ENCODE measurements at places on chromosomes 16 and 17.
A peak's percentile ranks its signal among the peaks of the same experiment; 100 is the strongest.

GRCh38 chr16:89338863-89339262 is 121.4 kb downstream of the ZNF778 start:
- no peak for DNase-seq

- no peak for DNase-seq
These were observed 12.9 kb downstream of the GJD3 start for GRCh38 chr17:40351359-40352236.

DNA sequence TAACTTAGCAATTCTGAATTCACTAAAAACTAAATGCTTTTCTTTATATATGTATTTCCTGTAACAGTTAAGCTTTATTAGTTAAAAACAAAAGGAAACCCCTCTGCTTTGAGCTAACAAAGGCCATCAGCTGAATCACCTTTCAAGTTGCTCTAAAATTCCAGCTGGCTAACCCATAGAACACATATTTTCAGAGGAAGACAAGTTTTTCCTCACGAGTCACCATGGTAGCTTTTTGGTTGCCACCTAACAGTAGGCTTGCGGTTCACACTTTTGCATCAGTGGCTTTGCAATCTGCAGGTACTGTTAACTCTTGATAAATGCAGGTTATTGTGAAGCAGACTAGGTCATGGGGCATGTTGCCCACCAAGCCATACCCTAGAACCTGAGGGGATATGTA is 57.6 kb upstream of the IRX5 start:
- no peak for DNase-seq

DNA sequence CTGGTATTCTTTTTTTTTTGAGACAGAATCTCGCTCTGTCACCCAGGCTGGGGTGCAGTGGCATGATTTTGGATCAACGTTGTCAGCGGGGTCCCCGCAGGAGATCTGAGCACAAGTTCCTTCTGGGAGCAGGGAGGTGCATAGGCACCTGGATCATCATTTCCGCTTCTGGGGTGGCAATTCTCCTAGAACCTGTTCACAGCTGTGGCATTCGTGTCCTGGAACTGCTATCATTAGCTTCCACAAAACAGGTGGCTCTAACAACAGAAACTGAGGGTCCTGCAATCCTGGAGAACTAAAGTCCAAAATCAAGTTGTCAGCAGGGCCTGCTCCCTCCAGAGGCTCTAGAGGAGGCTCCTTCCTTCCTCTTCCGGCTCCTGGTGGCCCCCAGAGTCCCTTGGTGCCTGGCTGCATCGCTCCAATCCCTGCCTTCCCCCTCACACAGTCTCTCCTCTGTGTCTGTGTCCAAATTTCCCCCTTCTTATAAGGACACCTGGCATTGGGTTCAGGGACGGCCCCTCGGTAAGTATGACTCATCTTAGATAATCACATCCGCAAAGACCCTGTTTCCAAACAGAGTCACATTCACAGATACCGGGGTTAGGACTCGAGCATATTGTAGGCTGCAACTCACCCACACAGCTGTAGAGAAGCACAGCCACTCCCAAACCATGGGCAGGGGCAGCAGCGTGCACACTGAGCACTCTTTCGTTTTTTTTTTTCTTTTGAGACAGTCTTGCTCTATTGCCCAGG is 43.5 kb upstream of the KLHDC4 start:
- DNase-seq: no peak

DNA sequence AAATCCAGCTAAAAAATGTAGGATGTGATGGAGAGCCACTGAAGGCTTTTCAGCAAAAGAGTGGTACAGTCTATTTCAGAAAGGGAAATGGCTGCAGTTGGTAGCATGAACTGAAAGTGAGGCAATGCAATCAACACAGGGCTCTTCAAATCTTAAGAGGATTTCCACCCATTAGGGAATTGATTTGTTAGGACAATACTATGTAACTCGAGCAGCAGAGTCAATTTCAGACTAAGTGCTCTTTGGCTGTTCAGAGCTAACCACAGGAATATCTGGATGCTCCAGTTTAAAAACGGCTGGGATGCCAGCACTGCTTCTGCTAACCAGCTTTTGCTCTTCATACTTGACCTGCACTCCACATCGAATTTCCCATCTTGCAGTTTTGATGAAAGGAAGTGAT is 24.6 kb downstream of the CACNG1 start:
- no peak for DNase-seq

DNA sequence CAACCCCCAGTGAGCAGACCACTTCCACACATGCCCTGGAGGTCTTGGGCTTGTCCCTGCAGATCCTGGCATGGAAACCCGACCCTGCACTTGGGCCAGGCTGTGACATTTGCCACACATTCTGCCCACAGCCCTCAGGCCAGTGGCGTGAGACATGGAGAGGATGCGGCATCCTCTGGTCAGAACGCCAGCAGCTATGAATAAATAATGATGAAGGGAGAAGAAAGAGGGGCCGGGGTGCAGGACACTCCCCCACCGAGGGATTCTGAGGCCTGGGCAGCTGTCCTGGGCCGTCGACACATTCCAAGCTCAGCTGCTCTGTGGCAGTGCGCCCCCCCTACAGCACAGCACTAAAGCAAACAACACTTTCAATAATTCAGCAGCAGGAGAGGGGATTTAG is 148.8 kb downstream of the ENGASE start:
- no peak for DNase-seq

GRCh38 chr17:45092911-45093430 is 31.9 kb downstream of the NMT1 start:
- DNase-seq: no peak

DNA sequence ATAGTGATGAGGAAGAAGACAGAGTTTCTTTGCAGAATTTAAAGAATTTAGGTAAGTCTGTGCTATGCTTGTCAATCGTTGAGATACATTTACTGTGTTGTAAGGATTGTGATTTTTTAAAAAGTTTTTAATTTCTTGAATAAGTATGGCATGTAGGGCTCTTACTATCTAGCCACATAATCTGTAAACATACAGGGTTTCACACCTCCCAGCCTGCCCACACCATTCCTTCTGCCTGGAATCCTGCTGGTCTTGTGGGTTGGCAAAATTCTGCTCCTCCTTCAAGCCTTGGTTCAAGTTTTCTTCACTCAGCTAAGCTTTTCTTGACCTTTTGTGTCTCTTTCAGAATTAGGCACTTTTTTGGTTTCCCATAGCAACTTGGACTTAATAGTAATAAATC is 7.5 kb downstream of the ZNHIT3 start:
- DNase-seq: no peak

GRCh38 chr17:34626121-34626681 is 46.8 kb downstream of the TMEM132E start:
- peak; percentile 20 for DNase-seq

- DNase-seq: no peak
These were observed 2.2 kb downstream of the UBE2Z start for GRCh38 chr17:48910370-48910769.

- no peak for DNase-seq
These were observed 184.5 kb downstream of the IRF8 start for GRCh38 chr16:86083382-86084002.

- no peak for DNase-seq
These were observed 7.1 kb upstream of the ZNF213 start for GRCh38 chr16:3127745-3128144.

DNA sequence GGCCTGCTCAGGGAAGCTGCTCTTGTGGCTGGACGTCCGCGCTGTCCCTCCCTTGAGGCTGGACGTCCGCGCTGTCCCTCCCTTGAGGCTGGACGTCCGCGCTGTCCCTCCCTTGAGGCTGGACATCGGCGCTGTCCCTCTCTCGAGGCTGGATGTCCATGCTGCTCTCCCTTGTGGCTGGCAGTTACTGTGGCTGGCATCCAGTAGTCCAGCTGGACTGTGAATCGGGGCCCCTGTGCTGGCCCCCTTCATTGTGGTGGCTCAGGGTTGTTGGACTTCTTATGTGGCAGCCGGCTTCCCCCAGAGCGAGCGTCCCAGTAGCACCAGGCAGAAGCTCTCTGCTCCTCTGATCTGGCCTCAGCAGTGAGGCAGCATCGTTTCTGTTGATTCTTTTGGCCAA is 141.5 kb downstream of the IRF8 start:
- no peak for DNase-seq

- no peak for DNase-seq
These were observed 872 bp downstream of the ELMO3 start for GRCh38 chr16:67199808-67200198.

DNA sequence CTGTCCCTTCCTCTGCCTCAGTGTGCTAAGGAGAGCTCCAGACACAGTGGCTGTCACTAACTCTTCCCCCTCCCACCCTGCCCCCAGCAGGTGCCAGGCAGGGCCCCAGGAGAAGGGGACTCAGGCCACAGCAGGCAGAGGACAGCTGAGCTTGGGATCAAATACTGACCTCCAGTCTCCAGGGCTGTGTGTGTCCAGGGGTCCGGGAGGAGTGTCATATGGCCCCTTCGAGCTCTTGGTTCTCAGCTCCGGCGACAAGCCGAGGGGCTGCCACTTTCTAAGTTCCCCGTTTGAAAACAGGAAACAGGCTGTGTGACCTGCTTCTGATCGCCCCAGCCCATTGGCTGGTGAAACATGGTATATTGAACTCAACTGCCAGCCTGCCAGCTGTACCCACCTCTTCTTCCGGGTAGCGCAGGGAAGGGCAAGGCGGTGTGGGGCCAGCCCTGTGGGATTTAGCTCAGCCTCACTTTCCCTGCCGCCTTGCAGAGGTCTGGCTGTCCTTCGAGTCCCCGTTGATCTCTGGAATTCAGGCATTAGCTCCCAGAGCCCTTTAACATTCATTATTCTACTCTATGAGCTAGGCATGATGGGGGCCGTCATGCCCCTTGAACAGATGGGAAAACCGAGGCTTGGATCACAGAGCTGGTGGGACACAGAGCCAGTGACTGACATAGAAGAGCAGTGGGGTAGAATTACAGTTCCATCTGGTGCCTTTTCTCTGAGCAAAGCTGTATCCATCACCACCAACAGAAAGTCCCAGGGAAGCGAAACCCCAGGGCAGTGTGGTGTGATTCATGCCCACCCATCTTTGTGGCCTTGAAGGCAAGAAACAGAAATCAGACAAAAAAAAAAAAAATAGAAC is at the start of gene SNX20:
Gene SNX20 (minus strand): TSS at position 292 of the 865 bp plus-strand sequence. CDS start 3,786 bp downstream, outside the sequence.
- peak; percentile 73 for DNase-seq

GRCh38 chr16:67144943-67145342 is 5.9 kb downstream of the B3GNT9 start:
- no peak for DNase-seq

GRCh38 chr16:72976438-72977064 is 71.4 kb downstream of the ZFHX3 start:
- no peak for DNase-seq

- no peak for DNase-seq
These were observed 19.0 kb upstream of the MON1B start for GRCh38 chr16:77171745-77172635.

DNA sequence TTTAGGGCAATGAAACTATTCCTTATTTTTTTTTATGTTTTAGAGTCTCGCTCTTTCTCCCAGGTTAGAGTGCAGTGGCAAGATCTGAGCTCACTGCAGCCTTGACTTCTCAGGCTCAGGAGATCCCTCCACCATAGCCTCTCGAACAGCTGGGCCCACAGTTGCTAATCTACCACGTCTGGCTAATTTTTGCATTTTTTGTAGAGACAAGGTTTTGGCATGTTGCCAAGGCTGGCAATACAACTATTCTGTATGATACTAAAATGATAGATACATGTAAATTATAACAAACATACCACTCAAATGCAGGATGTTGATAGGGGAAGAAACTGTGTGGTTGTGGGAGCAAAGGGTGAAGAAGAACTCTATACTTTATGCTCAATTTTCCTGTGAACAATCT is 401.3 kb downstream of the ZFHX3 start:
- no peak for DNase-seq

DNA sequence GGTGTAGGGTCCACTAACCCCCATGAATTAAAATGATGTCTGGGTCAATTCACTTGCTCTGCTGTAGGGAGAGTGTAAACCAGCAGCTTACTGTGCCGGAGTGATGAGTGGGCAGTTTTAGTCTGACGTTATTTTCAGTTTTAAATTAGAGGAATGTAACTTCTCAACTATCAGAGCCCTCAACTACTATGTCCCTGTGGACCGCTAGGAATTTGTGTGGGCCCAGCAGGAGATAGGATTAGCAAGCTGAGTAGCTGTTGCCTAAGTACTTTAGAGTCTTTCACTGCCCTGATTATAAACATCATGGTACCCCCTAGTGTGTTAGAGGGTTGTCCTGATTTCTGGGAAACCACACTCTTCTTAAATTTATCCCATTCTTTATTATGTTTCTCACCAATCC is 11.4 kb downstream of the MARVELD3 start:
- no peak for DNase-seq

DNA sequence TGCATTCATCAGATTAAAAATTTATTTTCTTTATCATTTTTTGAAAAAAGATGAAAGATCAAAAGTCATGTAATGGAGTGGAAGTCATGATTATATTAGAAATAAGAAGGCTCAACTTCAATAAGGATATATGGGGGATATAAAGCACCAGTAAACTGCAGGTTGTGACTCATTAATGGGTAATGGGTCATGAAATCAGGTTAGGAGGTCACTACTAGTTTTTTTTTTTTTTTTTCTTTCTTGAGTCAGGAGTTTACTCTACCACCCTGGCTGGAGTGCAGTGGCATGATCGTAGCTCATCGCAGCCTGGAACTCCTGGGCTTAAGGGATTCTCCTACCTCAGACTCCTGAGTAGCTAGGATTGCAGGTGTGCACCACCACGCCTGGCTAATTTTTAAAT is 14.3 kb downstream of the EFCAB13 start:
- DNase-seq: no peak

- DNase-seq: no peak
These were observed 10.8 kb upstream of the RPRML start for GRCh38 chr17:46989637-46990431.

DNA sequence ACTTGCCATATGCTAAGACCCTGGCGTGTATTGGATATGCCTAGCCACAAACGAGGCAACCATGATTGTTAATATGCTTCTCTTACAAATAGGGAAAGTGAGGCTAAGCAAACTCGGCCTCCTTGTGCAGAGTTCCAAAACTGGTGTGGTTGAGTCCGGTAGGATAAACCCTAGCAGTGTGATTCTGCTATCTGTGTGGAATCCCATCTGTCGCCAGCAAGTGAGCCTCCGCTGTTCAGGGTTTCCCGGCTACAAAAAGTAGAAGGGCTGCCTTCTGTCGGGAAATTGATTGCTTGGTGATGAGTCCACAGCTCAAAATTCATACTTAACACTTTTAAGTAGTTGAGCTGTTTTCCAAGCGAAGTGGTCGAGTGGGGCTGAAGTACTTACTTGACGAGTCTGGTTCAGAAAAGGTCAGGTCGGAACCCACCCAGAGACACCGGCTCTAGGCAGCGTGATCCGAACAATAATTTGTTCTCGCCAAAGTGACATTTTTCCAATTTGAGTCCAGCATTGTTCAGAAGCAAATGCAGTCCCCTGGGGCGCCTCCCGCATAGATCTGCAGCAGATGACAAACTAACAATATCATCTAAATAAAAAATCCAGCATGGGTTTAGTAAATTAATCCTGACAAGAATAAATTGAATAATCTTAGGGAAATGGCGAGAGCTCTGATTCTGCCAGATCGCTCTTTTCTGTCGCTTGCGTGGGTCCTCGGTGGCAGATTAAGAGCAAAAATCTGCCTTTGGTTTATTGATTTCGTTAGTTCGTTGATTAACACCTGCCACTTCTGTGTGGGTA is 686.7 kb upstream of the RBFOX1 start:
- DNase-seq: no peak

DNA sequence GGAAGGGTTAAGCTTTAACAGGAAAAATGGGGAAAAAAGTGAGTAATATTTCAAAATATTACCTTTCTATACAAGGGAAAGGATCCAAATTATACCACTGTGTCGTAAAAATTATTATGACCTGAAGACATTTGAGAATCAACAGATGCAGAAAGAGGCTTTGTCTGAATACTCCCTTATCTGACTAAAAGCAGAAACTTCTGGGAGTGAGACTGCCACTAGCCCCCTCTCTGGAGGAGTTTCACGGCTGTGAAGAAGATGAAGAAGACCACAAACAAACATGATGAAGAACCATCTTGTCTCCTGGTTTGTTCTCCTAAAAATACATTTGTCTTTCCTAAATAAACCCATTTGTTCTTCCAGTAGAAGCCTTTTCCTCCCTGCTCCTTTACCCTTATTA is 29.4 kb downstream of the CNTROB start:
- no peak for DNase-seq

Measured in stimulated activated CD4-positive, alpha-beta T cell treated with anti-CD3 and anti-CD28 coated beads, Interleukin-15, amount 100 ng/mL, for 24 hours (primary cell).